ENCODE measurements at places on chromosomes 2 and 18. TPM values are rescaled to one million over a fixed set of nuclear protein-coding genes. Genes with fewer than 3 reads are reported as not detected.

The RBM43 gene
- 4.2 TPM for total RNA-seq

The NXPH2 gene
- not detected for total RNA-seq

GRCh38 chr2:84942964-84943421 is 28.0 kb upstream of the KCMF1 start:
- H3K27ac ChIP-seq, result peak overlapping the region; percentile 86
- H3K4me1 ChIP-seq, result peaks cover 69% of the 10 kb centered on the region
- DNase-seq, result no peak
- H3K27me3 ChIP-seq, result no peaks in the 10 kb centered on the region
- H3K36me3 ChIP-seq, result peaks cover 40% of the 10 kb centered on the region

The MATN3 gene
- total RNA-seq, result not detected

The SLC8A1 gene
- 0.22 TPM for total RNA-seq

DNA sequence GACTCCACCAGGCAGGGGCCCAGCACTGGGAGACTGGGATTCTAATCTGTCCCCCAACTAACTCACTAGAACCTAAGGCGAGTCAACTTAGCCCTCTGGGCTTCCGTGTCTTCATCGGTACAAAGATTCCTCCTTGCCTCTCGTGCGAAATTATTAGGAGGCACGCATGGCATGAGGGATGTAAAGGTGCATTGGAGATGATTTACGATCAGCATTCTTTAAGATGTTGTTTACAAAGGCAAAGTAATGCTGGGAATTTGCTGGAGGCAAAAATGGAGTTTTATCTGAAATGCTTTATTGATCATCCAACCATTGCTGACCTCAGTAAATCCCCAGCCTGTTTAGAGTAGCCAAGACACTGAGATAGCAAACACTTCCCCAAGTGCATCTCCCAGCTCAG is 171.8 kb upstream of the KLHL29 start:
- no peaks in the 10 kb centered on the region for H3K27me3 ChIP-seq
- H3K4me3 ChIP-seq, result no peak overlapping the region
- DNase-seq, result no peak
- H3K4me1 ChIP-seq, result no peaks in the 10 kb centered on the region
- no peak overlapping the region for H3K27ac ChIP-seq

GRCh38 chr2:239290618-239291474 is 110.0 kb downstream of the HDAC4 start:
- DNase-seq, result no peak
- H3K27me3 ChIP-seq, result peaks cover 4% of the 10 kb centered on the region
- peaks cover 65% of the 10 kb centered on the region for H3K4me1 ChIP-seq
- no peak overlapping the region for H3K27ac ChIP-seq
- peaks cover 11% of the 10 kb centered on the region for H3K36me3 ChIP-seq
- H3K4me3 ChIP-seq, result no peak overlapping the region

GRCh38 chr18:12279781-12280531 is 25.8 kb downstream of the CIDEA start:
- H3K27ac ChIP-seq, result no peak overlapping the region
- DNase-seq, result no peak
- H3K36me3 ChIP-seq, result no peaks in the 10 kb centered on the region
- peaks cover 23% of the 10 kb centered on the region for H3K27me3 ChIP-seq
- no peaks in the 10 kb centered on the region for H3K4me1 ChIP-seq
- H3K4me3 ChIP-seq, result no peak overlapping the region

- H3K27ac ChIP-seq, result no peak overlapping the region
- H3K4me1 ChIP-seq, result no peaks in the 10 kb centered on the region
- no peak for DNase-seq
These were observed 115.0 kb downstream of the CELF4 start for GRCh38 chr18:37450434-37451132.

Data from activated naive CD8-positive, alpha-beta T cell treated with anti-CD3 and anti-CD28 coated beads for 36 hours (primary cell).